HFF-Myc (cell line): ENCODE measurements at places on chromosomes 4 and X.

DNA sequence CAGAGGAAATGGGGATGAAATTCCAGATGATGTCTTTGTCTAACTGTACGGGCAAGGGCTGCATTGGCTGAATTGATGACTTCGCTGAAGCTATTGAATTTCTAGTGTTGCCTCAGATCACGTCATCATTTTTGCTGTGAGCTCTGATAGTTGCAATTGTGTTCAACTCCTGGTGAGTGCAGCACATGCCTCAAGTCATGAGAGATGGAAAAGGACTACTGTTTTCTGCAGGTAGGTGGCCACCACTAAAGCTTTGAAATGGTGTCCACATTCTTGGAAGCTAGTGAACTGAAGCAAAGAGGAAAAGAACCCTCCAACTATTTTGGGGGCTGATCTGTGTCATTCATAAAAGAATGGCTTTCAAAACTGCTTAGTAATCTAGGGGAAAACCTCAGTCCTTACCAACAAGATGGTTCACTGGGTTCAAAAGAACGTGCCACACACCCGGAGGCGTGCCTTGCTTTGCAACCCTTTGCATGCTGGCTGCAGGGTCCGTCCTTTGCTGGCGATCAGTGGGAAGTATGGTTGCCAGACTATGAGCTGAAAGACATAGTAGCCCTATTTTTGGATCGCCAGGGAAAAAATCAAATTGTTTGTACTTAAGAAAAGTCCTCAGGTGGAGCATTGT, 88.1 kb upstream of the STOX2 start:
- DNase-seq = no peak

- DNase-seq = no peak
Measured at GRCh38 chr4:181998398-181999295, 244.6 kb upstream of the TENM3 start.

GRCh38 chr4:185743722-185744487, 68.1 kb downstream of the SORBS2 start:
- DNase-seq = no peak

GRCh38 chrX:14956813-14957582, 83.8 kb downstream of the MOSPD2 start:
- no peak for DNase-seq

- DNase-seq = no peak
Measured at GRCh38 chrX:27981349-27981748, at the start of gene DCAF8L1. TSS of gene DCAF8L1 (minus strand) at chrX:27981449. CDS start at chrX:27981334, 115 bp downstream.

GRCh38 chr4:188887905-188888304, 748.7 kb downstream of the TRIML1 start:
- no peak for DNase-seq

DNA sequence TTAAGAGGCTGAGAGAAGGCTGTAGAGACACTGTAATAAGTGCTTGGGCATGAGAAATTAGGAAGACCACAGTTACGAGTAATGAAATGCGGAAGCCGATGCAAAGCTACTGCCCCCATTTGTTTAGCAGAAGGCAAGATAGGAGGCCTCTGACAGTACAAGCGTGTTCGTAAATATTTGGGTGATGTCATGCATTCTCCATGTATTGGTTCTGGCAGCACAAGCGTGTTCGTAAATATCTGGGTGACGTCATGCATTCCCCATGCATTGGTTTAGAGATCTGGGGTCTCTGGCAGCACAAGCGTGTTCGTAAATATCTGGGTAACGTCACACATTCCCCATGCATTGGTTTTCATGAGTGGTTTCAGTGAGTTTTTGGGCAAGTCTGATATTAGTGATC, 661.5 kb upstream of the FRG1 start:
- no peak for DNase-seq

GRCh38 chrX:41823402-41823801, 99.4 kb downstream of the GPR82 start:
- no peak for DNase-seq
